ENCODE measurements at places on chromosomes 7 and 10.
A peak's percentile ranks its signal among the peaks of the same experiment; 100 is the strongest.

GRCh38 chr10:59807629-59808620 is 54.7 kb upstream of the MRLN start:
- no peak for DNase-seq

DNA sequence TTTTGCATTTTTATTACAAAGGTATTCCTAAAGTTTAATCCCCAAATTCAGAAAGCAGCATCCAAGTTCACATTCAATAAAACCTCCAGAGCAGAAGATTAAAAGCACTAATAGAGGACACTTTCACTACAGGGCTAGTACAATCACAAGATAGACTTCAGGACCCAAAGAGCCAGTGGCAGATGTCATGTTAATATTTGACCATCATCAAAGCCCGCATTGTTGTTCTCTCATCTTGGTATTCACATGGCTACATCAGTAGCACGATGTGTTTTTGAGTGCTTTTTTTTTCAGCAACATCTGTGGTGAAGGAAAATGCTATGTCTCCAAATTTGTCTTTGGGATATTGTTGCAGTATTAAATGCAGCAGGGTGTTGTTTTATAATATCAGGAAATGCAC is 134.3 kb downstream of the ARL4A start:
- no peak for DNase-seq

- no peak for DNase-seq
Observed at GRCh38 chr7:25854059-25854458, 297.9 kb upstream of the NFE2L3 start.

GRCh38 chr10:14742382-14742781 is 32.3 kb downstream of the FAM107B start:
- DNase-seq: no peak

GRCh38 chr10:13037832-13038231 is 36.3 kb upstream of the CCDC3 start:
- DNase-seq: no peak

GRCh38 chr7:76352193-76352592 is 6.6 kb downstream of the YWHAG start:
- peak; percentile 29 for DNase-seq

GRCh38 chr7:157684157-157684908 is 347.5 kb downstream of the DNAJB6 start:
- DNase-seq: no peak

GRCh38 chr10:112533916-112534315 is 86.9 kb downstream of the VTI1A start:
- no peak for DNase-seq
